NCI-H187 (cell line): ENCODE measurements at places on chromosomes 13 and 19.

GRCh38 chr13:39422845-39423565 lies 180.0 kb downstream of the LHFPL6 start:
- no peak for DNase-seq

DNA sequence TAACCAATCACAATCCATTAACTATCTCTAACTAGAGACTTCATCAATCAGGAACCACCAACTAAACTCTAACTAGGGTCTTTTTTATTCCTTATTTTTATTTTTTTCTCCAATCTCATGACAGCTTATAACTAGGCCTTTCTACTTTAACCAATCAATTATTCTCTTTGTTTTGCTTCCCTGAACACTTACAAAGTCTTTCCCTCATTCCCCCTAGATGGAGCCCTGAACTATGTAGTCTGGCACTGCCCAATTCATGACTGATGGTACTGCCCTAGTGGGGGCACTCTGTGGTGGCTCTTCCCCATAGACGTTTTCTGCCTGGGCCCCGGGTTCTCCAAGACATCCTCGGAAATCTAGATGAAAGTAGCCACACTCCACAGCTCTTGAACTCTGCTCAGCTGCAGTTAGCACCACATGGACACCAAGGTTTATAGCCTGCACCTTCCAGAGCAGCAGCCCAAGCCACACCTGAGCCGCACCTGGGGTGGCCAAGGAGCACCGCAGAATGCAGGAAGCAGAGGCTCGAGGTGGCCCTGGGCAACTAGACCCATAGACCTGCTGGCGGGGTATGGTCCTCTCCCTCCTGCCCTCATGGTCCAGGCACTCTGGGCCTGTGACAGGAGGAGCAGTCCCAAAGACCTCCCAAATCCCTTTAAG lies 6.6 kb downstream of the ATP7B start:
- DNase-seq = no peak

DNA sequence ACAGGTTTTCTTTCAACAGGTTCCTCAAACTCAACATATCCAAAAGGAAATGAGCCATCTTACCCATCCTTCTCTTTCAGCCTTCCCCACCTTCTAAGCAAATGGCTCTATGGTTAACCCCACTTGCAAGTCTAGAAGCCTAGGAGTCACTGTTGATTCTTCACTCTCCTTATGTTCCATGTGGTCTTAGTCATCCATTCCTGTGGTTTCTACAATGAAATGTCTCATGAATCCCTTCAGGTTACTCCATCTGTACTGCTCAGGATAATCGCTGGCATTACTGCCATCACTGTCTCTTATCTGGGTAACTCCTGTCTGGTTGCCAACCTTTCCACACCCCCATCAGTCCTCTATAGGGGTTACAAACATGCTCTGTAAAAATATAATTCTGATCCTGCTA lies 381.3 kb downstream of the ENOX1 start:
- DNase-seq = no peak

DNA sequence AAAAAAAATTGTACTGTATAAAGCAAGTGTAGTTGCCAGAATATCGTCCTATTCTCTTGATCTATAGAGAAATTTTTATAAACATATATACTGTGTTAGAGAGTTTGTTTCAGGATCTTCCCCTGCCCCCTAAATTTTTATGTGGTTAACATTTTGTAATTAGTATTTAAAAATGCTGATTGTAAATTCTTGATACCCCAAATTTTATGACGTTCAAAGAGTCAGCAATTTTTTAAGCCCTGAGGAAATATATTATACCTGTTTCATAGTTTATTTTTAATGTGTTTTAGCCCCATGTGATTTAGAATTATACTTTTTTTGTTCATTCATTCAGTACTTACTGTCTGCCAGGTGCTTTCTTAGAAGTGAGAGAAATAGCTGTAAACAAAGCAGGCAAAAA lies 7.3 kb upstream of the KCTD4 start:
- DNase-seq = no peak

- no peak for DNase-seq
These were observed 324 bp upstream of the FBXO17 start for GRCh38 chr19:38975861-38976271.

DNA sequence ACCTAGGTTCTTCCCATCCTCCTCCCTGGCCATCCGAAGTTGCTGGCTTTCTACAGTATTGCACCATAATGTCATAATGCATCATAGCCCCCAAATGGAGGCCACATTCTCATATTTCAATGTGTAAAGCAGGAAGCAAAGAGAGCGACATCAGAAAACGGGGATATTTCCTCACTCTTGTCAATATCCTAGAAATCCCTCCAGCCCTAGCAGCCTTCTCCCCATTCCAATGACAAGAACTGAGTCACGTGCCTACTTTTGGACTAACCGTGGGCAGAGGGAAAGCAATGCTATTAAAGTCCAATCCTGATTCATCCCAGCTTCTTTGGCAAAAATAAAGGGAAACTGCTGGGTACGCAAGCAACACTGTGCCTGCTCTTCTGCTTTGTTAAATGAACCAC lies 4.3 kb upstream of the RAP2A start:
- DNase-seq = no peak

GRCh38 chr19:44728178-44728577 lies 20.3 kb upstream of the BCL3 start:
- DNase-seq = no peak

DNA sequence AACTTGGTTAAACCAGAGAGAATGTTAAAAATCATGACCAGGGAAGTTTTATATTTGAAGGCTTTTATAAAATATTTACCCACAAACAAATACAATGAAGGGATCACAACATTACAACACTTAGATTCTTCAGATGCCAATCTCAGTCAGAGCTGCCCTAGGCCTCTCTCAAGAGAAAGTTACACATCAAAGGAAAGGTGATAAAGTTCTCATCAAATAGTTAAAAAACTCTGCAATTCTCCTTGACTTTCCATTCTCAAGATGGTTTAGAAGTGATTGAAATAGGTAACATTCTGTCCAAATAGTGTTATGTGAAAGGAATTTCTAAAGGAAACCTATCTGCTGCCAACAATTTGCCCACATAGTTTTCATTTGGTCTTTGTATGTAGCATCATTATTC lies 1115.2 kb upstream of the MIR17HG start:
- no peak for DNase-seq

DNA sequence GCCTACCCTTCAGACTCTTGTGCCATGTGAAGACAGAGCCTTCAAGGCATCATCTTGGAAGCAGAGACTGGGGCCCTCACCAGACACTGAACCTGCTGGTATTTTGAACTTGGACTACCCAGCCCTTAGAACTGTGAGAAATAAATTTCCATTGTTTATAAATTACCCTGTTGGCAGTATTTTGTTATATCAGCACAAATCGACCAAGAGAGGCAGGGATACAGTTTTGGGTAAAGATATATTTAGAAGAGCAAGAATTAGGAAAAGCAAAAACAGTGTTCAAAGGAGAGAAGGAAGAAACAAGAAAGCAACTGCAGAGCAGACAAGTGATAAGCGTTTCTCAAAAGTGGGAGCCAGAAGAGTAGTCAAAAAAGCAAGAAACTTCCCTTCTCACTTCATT lies 600.8 kb downstream of the DCT start:
- DNase-seq = no peak

DNA sequence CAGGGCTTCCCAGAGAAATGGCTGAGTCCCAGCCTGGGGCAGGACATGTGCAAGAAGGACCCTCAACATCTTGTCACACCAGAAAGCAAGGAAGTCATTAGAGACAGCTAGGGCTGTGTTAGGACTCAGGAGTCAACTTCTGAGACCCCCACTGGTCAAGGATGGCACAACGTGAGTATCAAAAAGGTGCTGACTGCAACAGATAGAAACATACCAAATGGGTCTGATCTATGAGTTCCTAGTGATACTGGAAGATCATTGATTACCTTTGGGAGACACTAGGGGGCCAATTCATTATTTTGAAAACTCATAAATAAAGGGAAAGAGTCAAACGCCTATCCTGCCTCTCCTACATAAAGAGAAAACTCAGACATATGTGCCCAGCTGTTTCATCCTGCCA lies 73.5 kb upstream of the GJB6 start:
- DNase-seq = no peak

- DNase-seq = no peak
These were observed 102.0 kb downstream of the FOXO1 start for GRCh38 chr13:40564342-40565001.

GRCh38 chr13:50611117-50611781 lies 232.2 kb downstream of the DLEU7 start:
- DNase-seq = no peak

- DNase-seq = no peak
These were observed 5.4 kb upstream of the ZSCAN5A start for GRCh38 chr19:56319991-56320390.

GRCh38 chr19:5309438-5310204 lies 31.0 kb downstream of the PTPRS start:
- DNase-seq = no peak

DNA sequence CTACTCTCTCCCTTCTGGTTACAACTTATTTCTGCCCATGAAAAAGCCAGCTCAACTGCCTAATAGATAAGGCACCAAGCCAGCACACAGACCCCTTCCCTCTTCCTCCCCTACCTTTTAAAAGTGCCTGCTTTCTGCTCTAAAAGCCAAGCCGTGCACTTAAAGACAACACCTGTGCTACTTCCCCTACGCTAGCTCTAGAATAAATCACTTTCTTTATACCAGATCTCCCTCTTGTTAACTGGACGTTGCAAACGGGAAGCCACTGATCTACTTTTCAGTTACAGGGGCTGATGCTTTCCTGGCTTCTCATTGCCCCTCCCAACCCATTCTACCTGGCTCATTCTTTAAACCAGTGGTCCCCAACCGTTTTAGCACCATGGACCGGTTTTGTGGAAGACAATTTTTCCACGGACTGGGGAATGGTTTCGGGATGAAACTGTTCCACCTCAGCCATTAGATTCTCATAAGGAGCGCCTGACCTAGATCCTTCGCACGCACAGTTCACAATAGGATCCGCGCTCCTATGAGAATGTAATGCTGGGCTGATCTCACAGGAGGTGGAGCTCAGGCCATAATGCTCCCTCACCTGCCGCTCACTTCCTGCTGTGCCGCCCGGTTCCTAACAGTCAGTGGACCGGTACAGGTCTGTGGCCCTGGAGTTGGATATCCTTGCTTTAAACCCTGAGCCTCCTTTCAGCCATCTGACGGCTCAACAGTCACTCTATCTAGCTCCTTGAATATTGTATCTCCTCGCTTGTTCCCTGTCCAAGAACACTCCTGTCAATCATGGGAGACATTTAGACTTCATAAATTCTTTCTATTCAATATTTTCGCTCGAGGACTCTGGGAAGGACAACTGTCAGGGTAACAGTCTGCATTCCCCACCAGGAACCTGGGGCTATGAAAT lies 841 bp upstream of the ZNF223 start:
- peak; percentile 75 for DNase-seq

GRCh38 chr13:102707467-102707866 lies 12.6 kb upstream of the METTL21C start:
- DNase-seq = peak; percentile 48

GRCh38 chr13:88701551-88701950 lies 1030.4 kb downstream of the SLITRK5 start:
- no peak for DNase-seq

- DNase-seq = no peak
These were observed 490.7 kb upstream of the GPC6 start for GRCh38 chr13:92735909-92736308.

DNA sequence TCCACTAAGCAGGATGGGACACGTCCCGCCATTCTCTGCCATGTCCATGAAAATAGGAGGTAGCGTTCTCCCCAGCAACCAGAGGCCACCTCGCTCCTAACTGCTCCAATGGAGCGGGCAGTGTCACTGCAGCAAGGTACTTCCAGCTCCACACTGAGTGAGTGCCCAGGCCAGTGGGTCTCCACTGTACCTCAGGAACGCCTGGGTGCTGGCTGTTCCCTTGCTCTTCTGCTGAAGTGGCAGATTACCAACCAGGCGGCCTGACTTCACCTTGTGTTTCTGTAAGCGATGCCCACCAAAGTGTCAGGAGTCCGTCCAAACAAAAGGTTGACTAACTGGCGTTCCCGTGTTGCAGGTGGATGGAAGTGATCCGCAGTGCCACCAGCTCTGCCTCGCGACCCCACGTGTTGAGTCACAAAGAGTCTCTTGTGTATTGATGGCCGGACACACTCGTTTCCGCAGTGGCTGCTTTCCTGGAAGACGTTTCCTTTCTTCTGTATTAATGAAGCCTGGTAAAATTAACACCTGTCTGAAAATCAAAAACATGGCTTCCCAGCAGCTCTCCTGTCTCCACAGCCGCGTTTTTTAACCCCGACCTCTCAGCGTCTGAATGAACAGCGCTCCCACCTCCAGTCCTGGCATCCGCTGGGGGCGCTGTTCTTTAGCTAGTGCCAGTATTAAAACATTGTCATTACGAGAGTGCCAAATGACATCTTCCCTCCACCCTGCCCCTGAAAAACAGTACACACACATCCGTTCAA lies 128.8 kb downstream of the STK24 start:
- peak; percentile 77 for DNase-seq

- DNase-seq = peak; percentile 25
These were observed 124.2 kb downstream of the ZIC5 start for GRCh38 chr13:99847318-99847750.

- DNase-seq = no peak
These were observed 7.2 kb downstream of the TFDP1 start for GRCh38 chr13:113591750-113592149.

DNA sequence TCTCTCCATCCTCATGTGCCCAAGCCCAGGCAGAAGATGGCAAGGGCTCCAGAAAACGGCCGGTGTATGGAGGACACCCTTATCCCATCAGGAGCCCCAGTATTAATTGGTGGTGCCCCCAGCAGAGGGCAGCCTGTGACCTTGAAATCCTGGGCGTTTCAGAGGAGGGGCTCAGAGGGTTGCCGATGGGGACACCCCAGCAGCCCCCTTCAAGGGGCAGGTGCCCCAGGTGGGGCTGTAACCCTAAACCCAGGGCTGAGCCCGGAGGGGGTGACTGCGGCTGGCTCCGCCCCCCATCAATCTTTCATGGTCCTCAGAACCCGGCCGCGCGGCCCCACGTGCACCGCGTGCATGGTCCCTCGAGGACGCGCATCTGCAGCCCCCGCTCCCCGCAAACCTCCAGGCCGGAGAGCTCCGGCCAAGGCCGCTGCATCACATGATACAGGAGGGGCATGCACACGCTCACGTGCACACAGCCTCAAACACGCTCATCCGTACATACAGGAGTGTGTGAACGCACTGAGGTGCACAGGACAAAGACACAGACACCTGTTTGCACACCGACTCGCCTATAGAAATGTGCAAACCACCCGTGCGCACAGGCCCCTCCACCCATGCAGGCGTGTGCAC lies 949 bp downstream of the RAB3A start:
- no peak for DNase-seq

GRCh38 chr19:32168606-32169005 lies 176.8 kb upstream of the ZNF507 start:
- DNase-seq = no peak

- DNase-seq = no peak
These were observed 31.8 kb upstream of the SPART start for GRCh38 chr13:36377826-36378468.
